Stimulated activated CD4-positive, alpha-beta T cell treated with anti-CD3 and anti-CD28 coated beads, Interleukin-12 subunit alpha, Interleukin-12 subunit beta, amount 100 ng/mL, for 4 hours (primary cell): ENCODE measurements at places on chromosomes 3 and 15.

DNA sequence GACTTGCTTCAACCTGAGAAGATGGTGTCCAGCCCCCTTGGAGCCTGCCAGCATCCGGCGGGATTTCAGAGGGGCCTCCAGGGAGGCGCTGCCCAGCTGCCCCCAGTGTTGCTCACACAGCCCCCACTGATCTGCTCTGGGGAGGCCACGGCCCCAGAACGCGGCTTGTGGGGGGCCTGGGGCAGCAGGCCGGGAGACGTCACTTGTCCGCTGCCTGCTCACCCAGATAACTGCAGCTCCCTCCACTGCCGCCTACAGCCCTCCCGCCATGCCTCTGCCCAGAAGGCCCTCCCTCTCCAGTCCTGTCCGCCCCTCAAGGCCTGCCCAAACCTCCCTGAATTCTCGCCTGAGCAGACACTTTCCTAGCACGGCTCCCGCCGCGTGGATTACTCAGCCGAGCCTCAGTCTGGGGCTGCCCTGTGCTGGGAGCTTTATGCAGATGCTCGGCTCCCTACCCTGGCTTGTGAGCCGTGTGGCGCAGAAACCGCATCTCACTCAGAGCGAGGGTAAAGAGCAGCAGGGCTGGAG lies 17.2 kb upstream of the ADIPOQ start:
- DNase-seq, result peak; percentile 45

- no peak for DNase-seq
Observed at GRCh38 chr3:22089284-22089683, 338.3 kb upstream of the ZNF385D start.

DNA sequence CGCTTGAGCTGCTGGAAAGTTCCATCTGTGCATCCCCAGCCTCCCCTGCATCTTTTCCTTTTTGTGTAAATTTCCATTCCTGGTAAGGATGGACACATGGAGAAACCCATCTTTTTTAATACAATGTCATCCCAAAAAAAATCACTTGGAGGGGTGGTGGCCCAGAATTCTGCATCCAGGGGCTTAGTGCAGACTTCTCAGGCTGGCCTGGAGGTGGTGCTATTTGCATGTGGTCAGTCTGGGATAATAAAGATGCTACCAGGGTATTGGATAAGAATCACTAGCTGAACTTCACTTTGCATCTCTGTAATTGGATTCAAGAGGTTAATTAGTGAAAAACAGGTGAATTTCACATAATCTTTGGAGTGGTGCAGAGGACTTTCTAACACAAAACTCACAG lies 1.8 kb upstream of the ZSCAN2 start:
- no peak for DNase-seq

DNA sequence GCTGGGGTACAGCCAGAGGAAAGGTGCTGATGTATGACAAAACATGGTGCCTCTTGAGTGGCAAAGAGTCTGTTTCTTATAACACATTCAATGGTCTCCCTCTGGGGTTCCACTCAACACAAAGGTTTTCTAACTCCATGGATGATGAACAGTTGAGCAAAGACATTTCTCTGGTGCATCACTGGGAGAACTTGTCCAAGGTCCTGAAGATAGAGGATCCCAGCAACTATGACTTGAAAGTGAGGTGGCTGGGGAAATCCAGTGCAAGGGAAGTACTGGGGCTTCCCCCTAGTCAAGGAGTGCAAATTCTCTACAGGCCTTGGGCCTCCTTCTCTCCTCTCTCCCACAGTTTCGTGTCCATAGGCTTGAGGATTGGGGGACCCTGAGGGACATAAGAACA lies 431.1 kb downstream of the WDR72 start:
- DNase-seq, result no peak

- no peak for DNase-seq
Observed at GRCh38 chr3:62439176-62439813, 65.9 kb upstream of the FEZF2 start.
